Vagina (tissue), 2 donors: ENCODE measurements at places on chromosomes 2 and 18. TPM values are rescaled to one million over a fixed set of nuclear protein-coding genes. Genes with fewer than 3 reads are reported as not detected.

DNA sequence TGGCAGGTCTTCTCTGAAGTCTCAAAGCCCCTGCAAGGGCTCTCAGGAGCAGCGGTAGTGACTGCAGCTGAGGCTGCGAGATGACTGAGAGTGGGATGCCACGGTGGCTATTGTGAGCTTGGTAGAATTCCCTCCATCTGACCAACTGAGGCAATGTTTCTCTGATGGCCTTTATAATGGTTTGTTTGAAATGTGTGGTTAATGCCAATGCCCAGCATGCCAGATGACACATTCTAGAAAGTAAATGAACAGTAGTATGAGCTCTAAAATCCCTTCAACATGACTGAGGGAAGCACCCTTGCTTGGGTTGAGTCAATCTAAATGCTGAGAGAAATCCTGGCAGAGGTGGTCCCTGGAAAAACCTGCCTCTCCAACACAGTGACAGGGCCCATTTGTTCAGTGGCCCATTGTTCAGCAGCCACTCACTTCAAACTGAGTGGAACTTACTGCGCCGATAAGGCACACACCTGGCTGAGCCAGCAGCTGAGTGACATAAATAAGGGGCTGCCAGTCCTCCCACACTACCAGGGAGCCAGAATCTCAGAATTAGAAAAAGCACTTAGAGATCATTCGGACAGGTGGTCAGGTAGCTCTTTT lies 31.7 kb downstream of the SULT1C2 start:
- DNase-seq: no peak

- DNase-seq: no peak
These were observed 24.0 kb downstream of the SPATS2L start for GRCh38 chr2:200330351-200331060.

GRCh38 chr18:62877411-62878221 lies 162.3 kb downstream of the PHLPP1 start:
- DNase-seq: no peak

DNA sequence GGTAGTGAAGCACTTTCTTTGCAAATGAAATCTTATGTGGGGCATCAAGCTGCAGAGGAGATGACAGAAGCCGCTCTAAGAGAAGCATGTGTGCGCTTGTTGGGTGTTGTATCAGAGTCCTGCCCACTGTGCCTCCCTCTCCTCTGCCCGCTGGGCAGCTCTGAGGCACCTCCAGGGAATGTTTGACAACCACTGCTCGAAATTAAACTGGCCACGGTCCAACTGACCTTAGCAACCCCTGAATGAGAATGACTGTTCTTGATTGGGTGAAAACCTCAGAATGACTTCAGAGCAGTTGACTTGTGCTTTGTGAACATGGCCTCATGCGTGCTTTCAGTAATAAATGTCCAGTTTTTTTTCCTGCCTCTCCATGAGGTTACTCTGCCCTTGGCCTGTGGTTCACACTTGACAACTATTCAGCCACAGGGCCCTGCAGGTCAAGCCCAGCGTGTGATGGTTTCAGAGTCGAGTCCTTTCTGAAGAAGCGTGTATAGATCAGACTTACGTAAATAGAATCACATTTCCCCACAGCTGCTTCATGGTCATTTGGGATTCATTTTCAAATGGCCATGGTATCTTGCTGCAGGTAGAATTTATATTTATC lies 94.9 kb downstream of the SLC4A3 start:
- DNase-seq: peak; percentile 25

The GNLY gene
- total RNA-seq: 3.2 TPM

The CRYGD gene
- total RNA-seq: not detected

- DNase-seq: no peak
These were observed 103.2 kb downstream of the NCOA1 start for GRCh38 chr2:24594283-24594682.
